Activated T-cell treated with anti-CD3 and anti-CD28 coated beads, Interleukin-2, amount 50 U/mL, for 72 hours (primary cell): ENCODE measurements at places on chromosomes 4 and X.
A peak's percentile ranks its signal among the peaks of the same experiment; 100 is the strongest.

- no peak for DNase-seq
Observed at GRCh38 chrX:67720344-67720743, 176.5 kb downstream of the AR start.

GRCh38 chr4:156956826-156957368 lies 14.7 kb downstream of the PDGFC start:
- no peak for DNase-seq

GRCh38 chr4:17807446-17807845 lies 3.1 kb downstream of the DCAF16 start:
- DNase-seq, result no peak

DNA sequence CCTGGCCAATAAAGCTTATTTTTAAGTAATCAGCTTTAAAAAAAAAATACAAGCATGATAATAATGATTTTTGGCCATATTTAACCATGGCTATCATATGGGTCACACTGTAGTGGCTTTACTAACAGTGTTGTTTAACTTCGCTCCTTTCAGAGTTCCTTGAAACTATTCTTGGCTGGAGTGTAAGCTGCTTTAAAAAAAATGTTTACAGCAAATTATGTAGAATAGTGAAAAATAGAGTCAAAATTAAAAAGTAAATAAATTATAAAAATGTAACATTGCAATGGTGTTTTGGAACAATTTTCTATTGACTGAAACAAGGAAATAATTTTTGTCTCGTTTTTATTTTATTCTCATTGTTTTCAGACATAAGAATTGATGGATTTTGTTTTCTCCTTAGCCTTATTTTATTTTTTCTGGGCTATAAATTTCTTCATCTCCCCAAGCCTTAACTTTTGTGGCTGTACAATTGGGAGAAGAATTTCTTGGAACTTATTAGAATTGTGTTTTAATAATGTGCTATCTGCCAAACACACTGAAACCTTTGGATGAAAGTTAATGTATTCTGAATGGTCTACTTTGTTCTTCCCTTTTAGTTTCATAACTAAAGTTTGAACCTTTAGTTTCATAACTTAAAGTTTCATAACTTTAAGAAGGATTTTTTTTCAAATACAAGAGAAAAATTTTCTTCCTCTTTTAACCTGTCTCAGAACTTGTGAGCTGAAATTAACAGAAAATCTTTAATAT lies 182.0 kb downstream of the ARHGAP24 start:
- no peak for DNase-seq

DNA sequence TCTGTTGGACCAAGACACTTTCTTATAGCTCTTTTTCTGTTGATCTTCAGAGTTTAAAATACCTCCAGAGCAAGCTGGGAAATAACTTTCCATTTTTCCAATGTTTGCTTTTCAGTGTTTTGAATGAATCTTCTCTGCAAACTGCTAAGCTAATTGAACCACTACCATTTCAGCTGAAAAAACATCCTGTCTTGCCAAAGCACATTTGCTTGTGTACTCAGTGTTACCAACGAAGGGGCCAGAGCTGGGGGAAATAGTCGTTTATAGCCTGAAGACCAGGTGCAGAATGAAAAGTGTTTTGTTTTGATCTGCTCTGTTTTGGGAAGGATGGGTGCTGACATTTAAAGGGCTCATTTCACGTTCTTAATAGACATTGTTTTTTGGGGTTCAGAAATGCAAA lies 88.4 kb upstream of the CLNK start:
- no peak for DNase-seq

- no peak for DNase-seq
Observed at GRCh38 chrX:39476604-39477021, 621.1 kb downstream of the BCOR start.

- DNase-seq, result no peak
Observed at GRCh38 chrX:109954333-109954732, 48.6 kb upstream of the TMEM164 start.

GRCh38 chrX:63050225-63050624 lies 300.9 kb downstream of the SPIN4 start:
- DNase-seq, result no peak

GRCh38 chr4:857461-857860 lies 31.5 kb upstream of the CPLX1 start:
- no peak for DNase-seq

DNA sequence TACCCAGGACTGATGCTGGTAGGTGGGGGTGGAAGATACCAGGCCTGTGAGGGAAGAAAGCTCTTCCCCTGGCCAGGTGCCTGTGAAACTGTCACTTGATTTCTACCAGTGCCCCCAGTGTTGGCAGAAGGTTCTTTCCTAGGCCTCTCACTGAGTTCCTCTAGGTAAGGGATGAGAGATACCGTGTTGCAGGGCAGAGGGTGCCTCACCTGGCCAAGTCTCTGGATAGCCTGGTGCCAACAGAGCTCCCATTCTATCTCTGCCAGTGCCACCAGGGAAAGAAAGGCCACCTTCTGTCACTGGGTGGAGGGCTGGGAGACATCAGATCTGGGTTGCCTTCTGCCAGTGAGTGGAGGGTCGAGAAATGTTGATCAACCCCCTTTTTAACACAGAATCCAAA lies 94.1 kb downstream of the RTL5 start:
- DNase-seq, result no peak

- no peak for DNase-seq
Observed at GRCh38 chr4:138609943-138610350, 367.8 kb upstream of the SLC7A11 start.

GRCh38 chr4:90274175-90274574 lies 147.0 kb downstream of the CCSER1 start:
- DNase-seq, result no peak

GRCh38 chr4:138458751-138459150 lies 216.6 kb upstream of the SLC7A11 start:
- DNase-seq, result no peak

DNA sequence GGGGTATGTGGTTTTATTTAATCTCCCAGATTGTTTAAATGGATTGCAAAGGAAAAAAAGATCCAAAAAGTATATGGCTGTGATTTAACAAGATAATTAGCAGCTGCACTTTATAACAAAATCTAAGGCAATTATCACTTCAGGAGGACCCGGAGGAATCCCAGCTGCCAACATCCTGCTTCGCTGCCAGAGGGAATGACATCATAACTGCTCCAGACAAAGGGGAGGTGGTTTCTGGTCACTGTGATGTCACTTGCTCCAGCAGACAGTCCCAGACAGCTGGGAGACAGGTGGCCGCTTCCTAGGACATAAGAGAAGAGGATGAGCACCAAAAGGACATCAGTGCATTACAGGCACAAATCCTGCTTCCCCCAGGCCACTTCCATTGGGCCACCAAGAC lies 371.0 kb downstream of the BCOR start:
- DNase-seq, result no peak

DNA sequence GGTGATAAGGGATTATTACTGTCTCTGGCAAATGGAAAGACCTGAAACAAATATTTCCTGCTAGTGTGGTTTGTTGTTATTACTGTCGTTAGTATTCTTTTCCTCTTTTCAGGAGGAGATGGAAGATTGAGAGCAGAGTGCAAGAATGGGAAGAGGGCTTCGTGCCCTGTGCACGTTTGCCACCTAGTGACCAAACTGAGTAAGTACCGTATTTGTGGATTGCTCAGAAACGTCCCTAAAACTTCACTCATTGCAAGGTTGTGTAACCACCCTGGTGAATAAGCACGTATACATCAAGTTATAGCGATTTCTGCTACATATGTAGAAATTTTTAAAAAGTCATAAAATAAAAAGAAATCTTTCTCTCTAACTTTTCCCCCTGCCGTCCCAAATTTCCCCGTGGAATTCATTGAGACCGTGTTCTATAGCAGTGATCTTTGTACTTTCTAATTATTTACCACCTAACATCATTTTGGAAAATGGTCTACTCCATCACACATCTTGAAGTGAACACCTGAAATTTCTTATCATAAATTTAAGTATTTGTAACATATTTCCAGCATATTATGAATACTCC lies 24.3 kb downstream of the LINC00632 start:
- peak; percentile 5 for DNase-seq

- no peak for DNase-seq
Observed at GRCh38 chrX:31227250-31227649, 155.4 kb upstream of the FTHL17 start.

DNA sequence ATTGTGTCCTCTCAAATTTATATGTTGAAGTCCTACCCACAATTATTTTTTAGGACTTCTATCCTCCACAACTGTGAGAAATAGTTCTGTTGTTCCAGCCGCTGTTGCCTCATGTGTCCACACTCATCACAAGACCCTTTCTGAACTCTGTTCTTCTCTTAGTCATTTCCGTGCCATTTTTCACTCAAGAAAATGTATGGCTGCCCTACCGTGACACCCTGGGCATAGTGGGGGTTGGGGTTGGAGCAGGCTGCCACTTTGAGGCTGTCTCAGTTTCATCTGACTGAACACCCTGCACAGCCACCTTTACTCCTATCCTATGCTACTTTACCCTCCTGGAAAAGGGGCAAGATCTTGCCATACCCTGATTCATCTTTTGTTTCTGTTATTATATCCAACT lies 319.1 kb downstream of the TENM3 start:
- DNase-seq, result no peak

- no peak for DNase-seq
Observed at GRCh38 chr4:124861761-124862160, 149.2 kb upstream of the ANKRD50 start.

- no peak for DNase-seq
Observed at GRCh38 chr4:116881077-116881476, 204.3 kb downstream of the TRAM1L1 start.

- no peak for DNase-seq
Observed at GRCh38 chrX:152926923-152927322, 29.1 kb downstream of the ZNF185 start.

DNA sequence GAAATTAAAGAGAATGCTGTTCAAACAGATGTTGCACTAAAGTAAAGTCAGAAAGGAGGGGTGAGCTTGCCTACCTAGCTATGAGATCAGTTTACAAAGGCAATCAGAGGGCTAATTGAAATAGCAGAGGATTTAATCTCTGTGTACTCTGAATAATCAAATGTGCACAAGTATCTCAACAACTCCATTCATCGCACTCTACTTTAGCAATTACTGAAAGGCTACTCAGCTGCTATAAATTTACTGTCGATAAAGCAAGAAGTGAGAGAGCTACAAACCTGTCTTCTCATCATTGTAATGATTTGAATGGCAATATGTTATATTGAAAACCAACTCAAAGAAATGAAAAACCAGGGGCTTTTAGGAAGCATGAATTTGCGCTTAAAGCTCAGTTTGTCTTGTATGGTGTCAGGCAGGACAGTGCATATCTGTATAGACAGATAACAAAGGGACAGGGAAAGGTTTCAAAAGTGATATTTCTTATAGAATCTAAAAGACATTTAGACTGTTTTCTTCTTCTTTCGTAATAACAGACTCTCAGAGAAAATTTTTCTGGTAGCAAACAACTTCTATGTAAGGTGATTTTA lies 34.8 kb downstream of the GC start:
- no peak for DNase-seq

GRCh38 chr4:102687982-102688433 lies 72.8 kb downstream of the MANBA start:
- DNase-seq, result no peak

DNA sequence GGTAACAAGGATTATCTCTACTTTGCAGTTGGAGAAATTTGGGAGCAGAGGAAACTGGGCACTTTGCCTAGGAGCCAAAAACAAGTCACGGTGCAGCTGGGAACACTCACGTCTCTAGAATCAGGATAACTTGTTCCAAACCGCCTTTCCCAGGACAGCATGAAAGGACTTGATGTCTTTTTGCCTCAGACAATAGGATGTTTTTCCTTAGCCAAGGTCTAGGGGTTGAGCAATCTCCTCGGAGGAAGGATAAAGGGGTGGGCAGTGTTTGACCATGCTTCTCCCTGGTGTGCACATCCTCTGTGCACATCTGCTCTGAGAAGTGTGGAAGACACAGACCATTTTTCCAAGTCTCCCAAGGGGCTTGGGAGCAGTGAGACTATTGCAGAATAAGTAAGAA lies 1.7 kb upstream of the SPARCL1 start:
- no peak for DNase-seq

- no peak for DNase-seq
Observed at GRCh38 chr4:183329954-183330742, 7.9 kb upstream of the CLDN24 start.

DNA sequence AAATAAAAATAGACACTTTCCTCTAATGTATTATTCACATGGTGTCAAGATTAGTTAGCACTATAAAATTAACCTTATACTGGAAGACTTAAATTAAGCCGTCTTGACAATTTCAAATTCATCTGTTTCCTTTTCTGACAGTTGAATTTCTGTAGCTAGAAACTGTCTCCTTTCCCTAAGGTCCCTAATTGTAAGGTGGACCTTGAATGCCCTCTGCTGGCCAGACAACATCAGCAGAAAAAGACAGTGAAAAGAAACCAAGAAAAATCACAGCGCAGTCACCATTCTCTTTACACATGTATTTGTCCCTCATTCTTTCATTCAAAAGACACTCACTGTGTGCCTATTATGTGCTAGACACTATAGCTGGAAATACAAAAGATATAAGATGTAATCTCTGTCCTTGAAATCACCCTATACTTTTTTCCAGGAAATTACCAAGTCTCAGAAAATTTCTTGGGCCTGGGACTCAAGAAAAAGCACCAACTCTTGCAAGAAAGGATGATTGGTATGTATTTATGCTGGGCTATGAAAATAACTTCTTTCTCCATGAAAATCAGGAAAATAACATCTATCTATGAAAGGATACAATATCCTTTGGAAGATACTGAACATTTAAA lies 32.7 kb upstream of the AMBN start:
- peak; percentile 46 for DNase-seq

GRCh38 chrX:3232262-3232923 lies 114.1 kb downstream of the MXRA5 start:
- no peak for DNase-seq

DNA sequence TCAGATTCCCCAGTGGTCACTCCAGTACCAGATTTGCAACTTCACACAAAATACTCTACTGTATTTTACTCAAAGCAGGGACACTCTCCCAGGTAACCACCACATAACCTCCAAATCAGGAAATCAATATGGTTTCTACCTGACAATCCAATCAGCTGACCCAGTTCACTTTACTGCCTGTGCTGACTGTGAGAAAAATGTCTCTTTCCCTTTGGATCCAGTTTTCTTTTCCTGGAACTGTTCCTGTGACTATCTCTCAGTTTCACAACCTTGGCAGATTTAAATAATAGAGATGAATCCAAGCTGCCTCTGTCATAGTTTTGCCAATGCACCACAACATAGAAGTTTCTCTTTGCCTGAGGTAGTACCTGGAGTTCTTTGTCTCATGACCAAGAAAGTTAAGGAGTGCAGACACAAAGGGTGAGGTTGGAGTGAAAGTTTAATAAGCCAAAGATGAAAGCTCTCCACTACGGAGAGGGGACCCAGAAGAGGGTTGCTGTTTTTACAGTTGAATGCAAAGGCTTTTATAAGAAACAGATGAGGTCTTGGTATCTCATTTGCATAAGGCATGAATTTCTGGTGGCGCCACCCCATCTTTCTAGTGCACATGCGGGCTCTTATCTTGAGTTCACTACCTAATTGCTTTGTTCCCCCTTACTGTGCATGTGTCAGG lies 29.7 kb upstream of the IL9R start:
- DNase-seq, result no peak

DNA sequence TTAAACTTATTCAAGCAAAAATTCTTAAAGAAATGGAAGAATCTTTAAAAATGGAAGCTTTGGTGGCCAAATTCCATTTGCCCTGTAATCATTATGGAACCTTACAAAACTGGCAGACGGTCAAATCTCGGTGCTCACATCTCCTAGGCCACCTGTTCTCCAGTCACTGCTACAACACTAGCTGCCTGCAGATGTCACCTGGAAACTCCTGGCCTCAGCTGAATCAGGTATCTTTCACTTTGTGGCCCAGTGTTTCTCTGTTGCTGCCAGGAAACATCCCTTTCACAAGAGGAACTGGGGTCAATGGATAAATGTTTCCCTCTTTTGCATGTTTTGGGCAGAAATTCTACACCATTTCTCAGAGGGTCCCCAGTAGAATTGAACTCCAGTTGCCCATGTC lies 4.2 kb upstream of the CXCL3 start:
- no peak for DNase-seq
